ENCODE measurements at places on chromosomes 7 and 10. TPM values are rescaled to one million over a fixed set of nuclear protein-coding genes. Genes with fewer than 3 reads are reported as not detected.
A peak's percentile ranks its signal among the peaks of the same experiment; 100 is the strongest.

- DNase-seq: no peak
These were observed 88.0 kb downstream of the CPED1 start for GRCh38 chr7:121076350-121077164.

DNA sequence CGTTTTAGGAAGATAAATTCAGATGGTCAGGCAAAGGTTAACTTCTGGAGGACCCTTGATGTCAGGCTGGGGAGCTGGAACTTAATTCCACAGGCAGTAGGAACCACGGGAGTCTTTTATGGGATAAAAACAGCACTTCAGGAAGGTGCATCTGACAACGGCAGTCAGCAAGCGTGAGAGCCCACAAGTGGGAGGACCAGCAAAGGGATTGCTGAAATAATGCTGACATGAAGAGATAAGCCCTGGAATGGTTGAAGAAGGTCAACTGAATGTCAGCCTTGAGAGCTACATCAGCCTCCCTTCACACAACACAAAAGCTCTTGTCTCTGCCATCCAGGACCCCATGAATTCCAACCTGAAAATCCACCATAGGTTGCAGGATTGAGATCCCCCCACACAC is 138.8 kb downstream of the SORCS1 start:
- DNase-seq: no peak

DNA sequence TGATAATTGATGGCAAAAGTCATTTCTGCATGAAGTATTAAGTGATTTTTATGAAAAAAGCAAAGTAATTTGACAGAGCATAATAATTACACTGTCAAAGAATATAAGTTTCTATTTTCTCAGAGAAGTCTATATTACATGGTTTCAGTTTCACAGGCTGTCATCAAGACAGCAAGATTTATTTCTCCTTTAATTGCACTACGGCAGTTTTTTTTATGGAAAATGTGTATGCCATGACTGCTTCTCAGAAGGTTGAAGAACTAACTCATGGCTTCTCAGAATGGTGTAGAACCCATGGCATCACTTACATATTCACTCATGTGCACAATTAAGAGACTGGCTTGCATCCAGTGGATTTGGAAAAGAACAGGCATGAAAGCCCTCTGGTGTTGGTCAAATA is 870.3 kb upstream of the SORCS1 start:
- DNase-seq: no peak

- DNase-seq: no peak
These were observed 18.5 kb downstream of the RFC2 start for GRCh38 chr7:74235518-74236268.

GRCh38 chr7:28182071-28182471 is 1.5 kb upstream of the JAZF1 start:
- peak; percentile 13 for DNase-seq

SH2D4B gene
- not detected for polyA plus RNA-seq
